ENCODE measurements at places on chromosomes 7 and 10. TPM values are rescaled to one million over a fixed set of nuclear protein-coding genes. Genes with fewer than 3 reads are reported as not detected.

Gene EBLN1
- total RNA-seq: not detected

Gene C7orf57
- total RNA-seq: under 0.01 TPM

Gene RBP4
- 11.1 TPM for total RNA-seq

Gene MALRD1
- 1.7 TPM for total RNA-seq

Gene ZNF503
- 24.2 TPM for total RNA-seq

Gene NAT16
- total RNA-seq: 0.11 TPM

Gene CYP3A4
- total RNA-seq: not detected
